ENCODE measurements at places on chromosomes 1 and 21.

GRCh38 chr21:41957991-41958766, 4.4 kb upstream of the C2CD2 start:
- DNase-seq = no peak

DNA sequence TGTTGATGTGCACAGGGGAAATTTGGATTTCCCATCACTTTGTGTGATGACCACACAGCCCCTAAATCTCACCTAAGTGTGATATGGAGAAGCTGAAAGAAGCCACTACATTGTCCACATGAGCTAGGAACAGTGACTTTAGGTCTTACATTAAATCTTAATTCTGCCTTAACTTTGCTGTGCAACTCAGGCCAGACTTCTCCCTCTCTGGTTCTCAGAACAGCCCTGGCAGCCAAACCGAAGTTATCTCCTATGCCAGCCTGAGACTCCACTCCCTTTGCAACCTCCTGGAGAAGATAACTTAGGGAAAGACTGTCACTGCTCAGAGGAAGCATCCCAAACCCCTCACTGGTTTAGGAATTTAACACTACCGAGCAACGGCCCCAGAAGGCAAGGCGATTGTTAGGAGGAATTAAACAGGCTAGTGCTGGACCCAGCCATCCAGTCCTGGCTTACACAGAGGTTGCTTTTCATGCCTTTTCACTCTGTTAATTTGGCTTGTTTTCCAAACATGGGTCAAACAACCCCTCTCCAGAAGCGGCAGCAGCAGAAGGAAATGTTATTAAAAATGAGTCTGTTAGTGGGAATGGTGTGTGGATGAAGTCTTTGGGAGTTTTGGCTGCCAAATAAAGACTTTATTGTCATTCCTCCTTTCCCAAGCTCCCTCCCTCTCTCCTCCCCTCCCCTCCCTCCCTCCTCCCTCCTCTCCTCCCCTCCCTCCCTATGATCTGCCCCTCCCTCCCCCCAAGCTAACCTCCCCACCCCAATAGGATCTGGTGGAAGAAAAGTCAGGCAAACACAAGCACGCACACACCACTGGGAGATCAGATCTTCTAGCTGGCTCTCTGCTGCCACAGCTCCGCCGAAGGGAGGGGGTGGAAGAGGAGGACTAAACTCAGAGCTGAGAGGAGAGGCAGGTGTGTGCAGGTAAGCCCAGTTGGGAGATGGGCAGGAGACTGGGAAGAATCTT, at the start of gene PRELP:
Gene PRELP, plus strand, starts transcription at position 795 of the 970 bp plus-strand sequence. CDS start 7,379 bp downstream, outside the sequence.
- DNase-seq = no peak

DNA sequence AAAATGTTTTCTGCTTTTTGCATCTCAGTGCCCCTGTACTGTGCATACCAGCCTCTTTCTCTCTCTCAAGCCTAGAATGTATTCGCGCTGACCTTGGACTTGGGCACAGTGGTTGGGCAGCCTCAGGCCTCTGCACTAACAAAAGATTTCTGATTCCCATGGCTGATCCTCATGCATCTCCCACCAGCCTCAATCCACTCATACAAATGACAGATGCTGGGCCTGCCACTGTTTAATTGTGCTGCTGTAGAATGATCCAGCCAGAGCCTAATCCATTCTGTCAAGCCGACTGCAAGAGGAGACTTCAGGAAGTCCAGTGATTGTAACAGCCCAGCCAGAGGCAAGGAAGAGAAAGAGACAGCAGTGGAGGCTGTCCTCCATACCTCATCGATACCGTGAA, 180.8 kb downstream of the ASTN1 start:
- no peak for DNase-seq

- no peak for DNase-seq
Observed at GRCh38 chr1:226867461-226868054, 2.9 kb upstream of the PSEN2 start.

DNA sequence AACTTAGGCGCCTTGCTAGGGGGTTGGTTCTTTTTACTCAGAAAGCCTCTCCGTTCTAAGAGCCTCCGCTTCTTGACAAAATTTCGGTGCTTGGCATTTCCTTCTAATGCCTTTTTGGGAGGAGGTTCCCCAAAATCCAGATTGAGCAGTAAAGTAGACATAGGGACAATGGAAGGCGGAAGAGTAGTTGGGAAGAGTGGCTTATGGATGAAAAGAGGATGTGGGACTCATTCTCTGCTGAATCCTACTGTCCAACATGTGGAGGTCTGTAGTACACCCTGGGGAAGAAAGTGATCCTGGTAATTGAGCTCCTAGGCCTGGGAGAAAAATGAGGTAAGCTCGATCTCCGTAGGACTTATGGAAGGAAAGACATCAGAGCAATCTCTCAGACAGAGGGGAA, 777 bp upstream of the METTL25B start:
- DNase-seq = no peak

- DNase-seq = no peak
Observed at GRCh38 chr1:100353071-100353801, 930 bp downstream of the CDC14A start.

- DNase-seq = no peak
Observed at GRCh38 chr1:9684801-9685200, 33.3 kb downstream of the PIK3CD start.

DNA sequence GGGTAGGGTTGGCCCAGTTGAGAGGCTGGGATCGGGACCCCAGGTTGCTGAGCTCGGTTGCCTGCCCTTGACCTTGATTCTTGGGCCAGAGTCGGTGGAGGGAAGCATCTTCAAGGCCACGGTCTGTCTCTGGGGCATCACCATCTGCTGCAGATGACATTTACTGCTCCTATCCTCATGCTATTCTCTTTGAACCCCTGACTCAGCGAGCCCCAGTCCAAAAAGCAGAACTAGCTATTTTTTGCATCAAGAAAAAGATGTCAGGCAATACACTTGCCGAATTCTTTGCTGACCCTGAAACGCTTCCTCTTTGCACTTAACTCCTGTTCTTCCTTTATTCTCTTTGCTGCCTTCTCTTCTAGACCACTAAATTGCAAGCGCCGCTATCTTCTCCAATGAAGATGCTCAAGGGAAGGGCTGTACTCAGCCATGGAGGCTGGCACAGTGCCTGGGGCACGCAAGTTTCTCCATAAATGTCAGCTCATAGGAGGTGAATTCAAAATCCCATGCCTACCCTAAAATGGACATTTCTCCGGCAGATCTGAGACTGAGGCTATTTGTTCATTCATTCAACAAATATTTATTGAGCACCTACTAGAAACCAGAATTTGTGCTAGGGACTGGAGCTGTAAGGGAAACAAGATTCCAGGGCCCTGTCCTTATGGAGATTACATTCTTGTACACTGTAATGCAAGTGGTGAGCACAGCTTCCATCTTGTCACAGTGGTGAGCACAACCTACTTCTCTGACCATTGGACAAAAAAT, 20.5 kb upstream of the CAPZB start:
- DNase-seq = no peak

DNA sequence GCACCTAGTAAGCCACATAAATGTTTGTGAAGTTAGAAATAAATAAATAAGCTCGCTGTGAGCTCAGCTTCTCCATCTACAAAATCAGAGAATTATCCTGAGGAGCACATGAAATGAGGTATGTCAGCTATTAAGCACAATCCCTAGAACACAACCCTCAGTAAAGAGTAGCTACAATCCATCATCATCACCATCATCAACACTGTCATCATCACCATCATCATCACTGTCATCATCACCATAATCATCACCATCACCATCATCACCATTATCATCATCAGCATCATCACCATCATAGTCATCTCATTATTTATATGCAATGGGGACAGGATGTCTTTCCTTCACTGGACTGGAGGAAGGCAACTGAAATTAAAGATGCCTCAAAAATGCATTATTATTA, 189.6 kb downstream of the NPHP4 start:
- DNase-seq = no peak

DNA sequence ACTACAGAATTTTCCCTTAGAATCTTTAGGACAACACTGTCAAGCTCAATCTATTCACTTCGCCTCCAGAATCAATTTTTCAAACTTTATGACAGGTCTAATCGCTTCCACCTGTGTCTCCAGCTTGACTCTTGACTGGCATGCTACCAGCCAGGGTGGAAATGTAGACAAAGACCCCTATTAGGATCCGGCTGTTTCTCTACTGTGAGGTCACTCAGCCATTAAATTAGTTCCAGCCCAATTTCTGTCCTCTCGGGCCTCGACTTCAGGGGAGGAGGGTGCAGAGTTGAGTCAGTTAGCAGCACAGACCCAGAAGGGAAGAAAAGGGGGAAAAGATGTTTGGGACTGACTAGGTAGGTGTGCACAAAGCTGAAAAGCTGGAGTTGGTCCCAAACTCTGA, 78.5 kb downstream of the HLCS start:
- DNase-seq = no peak

GRCh38 chr1:176770066-176770465, 307.1 kb downstream of the PAPPA2 start:
- DNase-seq = no peak

DNA sequence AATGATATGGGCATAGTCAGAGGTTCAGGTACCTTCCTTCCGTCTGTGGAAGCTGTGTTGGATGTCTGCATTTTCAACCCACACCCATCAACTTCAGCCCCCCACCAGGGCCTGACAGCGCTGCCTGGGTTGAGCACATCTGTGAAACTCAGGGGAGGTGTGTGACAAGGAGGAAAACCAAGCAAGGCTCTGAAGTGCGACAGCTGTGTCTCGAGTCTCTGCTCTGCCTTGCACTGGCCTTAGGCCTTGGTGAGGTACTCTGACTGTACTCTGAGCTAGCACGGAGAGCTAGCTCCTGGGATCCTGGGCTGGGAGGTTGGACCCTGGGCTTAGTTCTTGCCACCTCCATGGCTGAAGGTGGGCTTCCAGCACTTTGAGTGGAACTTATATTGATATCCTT, 9.1 kb downstream of the VANGL2 start:
- no peak for DNase-seq

DNA sequence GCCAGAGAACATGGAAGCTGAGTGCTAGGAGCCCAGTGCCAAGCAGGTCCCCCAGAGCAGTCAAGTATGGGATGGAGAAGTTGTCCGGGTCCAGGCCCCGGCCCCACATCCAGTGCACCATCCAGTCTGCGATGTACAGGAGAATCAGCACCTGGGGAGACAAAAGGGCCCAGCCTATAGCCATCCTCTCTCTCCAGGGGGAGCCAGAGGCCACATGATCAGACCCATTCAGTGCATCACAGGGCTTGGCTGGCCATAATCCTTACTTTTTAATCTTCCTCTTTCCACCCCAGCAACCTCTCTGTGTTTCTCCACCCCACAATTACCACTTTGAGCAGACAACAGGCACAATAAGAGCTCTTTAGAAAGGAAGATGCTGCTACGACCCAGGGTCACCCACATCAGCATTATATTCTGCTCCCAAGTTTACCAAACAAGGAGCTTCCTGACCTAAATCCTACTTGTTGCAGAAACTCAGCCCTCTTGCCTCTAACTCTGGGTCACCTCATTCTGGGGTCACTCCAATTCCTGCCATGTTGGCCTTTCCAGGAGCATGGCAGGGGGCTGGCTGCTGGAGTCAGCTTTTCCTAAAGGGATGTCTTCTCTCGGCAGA, 16.4 kb upstream of the RAB29 start:
- no peak for DNase-seq

GRCh38 chr21:34998176-34998575, 50.9 kb downstream of the RUNX1 start:
- no peak for DNase-seq

- no peak for DNase-seq
Observed at GRCh38 chr1:108551137-108551862, 8.6 kb upstream of the EEIG2 start.

- no peak for DNase-seq
Observed at GRCh38 chr1:27528818-27529703, 39.1 kb upstream of the WASF2 start.

- no peak for DNase-seq
Observed at GRCh38 chr21:26900980-26901379, 55.8 kb upstream of the ADAMTS1 start.

- DNase-seq = no peak
Observed at GRCh38 chr1:163799190-163799805, 477.5 kb downstream of the NUF2 start.

DNA sequence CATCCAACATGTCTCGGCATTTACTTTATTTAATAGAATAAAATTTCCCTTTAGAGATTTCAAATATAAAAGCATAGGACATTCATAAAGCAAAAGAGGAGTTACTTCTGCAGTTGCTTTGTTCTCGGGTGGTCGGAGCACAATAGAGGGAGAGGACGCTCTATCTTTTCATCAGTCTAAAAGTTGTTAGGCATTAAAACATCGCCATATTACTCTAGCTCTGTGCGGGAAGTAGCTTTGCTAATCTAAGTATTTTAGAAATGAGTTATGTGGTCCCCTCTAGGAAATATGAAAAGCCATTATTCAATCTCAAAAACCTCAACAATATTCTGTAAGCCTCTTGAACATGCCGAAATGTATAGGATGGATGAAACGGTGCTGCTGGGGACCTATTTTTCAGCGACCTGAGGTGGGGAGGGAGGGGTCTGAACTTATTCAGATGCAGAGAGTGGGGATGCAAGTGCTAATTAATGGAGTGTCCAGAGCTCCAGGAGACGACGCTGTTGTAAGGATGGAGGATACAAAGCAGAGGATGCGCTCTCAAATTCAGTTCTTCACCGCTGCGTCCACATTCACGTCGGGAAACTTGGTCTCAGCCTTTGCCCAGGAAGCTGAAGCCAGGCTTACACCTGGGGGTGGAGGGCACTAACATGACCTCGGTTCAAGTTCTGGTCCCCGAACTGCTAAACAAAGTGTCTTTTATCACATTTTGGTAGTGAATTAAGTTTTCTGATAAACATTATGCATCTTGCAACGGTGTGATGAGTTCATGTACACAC, 6.3 kb downstream of the CDKN2C start:
- DNase-seq = no peak

- DNase-seq = no peak
Observed at GRCh38 chr1:23667411-23667810, 24.2 kb upstream of the RPL11 start.

- no peak for DNase-seq
Observed at GRCh38 chr21:29362758-29363157, 64.0 kb downstream of the BACH1 start.

DNA sequence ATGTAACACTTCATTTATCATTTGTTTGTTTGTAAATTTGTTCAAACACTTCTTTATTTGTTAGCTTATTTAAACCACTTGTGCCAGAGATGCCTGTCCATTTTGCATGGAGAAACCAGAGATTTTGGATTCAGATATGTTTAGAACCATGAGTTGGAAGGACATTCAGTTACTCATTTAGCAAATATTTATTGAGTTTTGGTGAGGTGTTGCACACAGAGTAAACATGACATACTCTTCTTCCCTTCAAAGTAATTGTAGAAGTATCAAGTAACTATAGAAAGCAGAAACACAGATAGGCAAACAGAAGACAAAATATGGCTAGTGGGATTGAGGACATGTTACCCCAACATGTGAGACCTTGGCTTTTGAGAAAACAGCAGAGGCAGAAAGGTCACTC, 136.8 kb upstream of the USP25 start:
- no peak for DNase-seq
